Activated CD8-positive, alpha-beta T cell treated with anti-CD3 and anti-CD28 coated beads for 36 hours (primary cell): ENCODE measurements at places on chromosomes 11 and 22. TPM values are rescaled to one million over a fixed set of nuclear protein-coding genes. Genes with fewer than 3 reads are reported as not detected.
A peak's percentile ranks its signal among the peaks of the same experiment; 100 is the strongest.

DNA sequence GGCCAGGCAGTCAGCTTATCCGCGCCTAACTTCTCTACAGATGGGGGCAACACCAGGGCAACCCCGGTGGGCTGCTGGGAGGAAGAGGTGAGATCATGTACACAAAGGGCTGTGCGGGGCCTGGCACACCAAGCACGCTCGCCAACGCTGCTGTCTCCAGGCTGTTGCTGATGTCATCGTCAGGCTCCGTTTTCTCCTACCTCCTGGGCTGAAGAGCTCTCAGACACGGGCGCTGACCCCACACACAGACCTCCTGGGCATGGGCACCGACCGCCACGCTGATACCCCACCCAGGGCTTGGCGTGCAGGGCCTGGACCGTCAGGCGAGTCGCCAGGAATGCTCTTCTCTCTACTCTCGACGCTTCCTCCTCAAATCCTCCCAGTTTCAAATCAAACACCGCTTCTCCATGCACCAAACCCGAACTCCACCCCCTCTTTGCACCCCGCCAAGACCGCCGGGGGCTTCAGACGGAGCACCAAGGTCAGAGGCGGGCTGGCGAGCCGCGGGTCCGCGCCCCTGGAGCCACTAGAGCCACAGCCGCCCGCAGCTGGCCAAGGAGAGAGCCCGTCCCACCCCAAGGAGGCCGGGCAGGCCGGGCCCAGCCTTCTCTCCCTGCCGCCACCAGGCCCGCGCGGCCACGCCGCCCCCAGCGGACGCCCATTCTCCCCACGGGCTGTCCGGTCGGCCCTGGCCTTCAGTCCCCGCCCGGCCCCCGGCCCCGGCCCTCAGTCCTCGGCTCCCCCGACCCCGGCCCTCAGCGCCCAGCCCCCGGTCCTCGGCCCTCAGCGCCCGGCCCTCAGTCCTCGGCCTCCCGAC lies 772 bp downstream of the SBF1 start:
- H3K27me3 ChIP-seq, result no peaks in the 10 kb centered on the region
- peak overlapping the region; percentile 99 for H3K4me3 ChIP-seq
- peak; percentile 85 for DNase-seq
- H3K27ac ChIP-seq, result peak overlapping the region; percentile 95

DNA sequence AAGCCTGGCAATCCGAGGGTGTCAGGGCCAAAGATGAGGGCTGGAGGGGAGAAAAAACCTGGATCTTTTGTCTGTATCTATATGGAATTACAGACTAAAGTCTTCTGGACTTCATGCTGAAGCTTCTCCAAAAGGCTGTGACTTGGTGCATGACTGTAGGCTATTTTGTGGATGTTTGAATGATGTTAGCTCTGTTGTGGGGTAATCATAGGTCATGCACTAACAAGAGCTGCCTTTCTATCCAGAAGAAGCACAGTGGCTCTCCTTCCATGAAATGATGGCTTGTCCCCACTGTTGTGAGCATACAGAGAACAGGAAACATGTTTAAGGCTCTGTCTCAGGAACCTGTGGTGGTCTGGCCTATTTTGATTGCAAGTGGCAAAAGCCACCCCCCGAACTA lies 263.3 kb upstream of the PLET1 start:
- peaks cover 2% of the 10 kb centered on the region for H3K27me3 ChIP-seq
- DNase-seq, result no peak
- no peak overlapping the region for H3K4me3 ChIP-seq
- H3K36me3 ChIP-seq, result no peaks in the 10 kb centered on the region

GRCh38 chr11:118016104-118016503 lies 29.9 kb downstream of the IL10RA start:
- DNase-seq, result no peak
- peaks cover 61% of the 10 kb centered on the region for H3K4me1 ChIP-seq
- H3K27ac ChIP-seq, result peak overlapping the region; percentile 76
- H3K27me3 ChIP-seq, result no peaks in the 10 kb centered on the region
- H3K4me3 ChIP-seq, result no peak overlapping the region

DNA sequence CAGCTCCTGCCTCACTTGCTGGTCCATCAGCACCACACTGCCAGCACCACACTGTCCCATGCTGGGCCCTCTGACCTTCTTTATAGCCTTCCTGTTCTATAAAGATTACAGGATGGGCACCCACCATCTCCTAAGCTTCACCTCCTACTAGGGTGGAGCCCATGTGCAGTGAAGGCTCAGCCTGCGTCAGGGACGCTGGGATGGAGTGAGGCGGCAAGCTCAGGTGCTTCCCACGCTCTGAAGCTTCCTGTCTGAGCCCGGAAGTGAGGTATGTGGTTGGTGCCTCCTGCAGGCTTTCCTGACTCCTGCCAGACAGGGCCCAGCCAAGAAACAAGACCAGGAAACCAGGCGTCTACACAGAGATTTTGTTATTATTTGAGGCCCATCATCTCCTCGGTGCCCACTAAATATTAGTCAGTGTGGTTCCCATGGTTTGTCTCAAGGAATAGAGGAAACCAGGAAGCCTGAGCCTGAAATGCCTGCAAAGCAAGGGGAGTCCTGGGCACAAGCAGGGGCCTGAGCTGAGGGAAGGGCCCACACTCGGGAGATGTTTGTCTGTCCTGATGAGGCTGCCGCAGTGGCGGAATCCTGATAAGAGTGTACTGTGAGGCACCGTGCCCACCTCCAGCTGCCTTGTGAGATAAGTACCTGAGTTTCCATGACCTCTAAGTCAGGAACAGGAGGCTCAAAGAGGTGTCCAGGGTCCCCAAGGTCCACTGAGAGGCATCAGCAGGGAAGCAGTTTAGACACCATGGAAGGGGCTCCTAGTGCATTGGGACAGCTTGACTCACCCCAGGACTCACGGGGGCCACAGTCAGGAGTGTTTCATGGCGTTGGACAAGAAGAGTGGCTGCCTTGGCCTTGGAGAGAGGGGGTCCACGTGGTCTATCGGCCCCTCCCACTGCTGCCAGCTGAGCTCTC lies 22.0 kb downstream of the RSPH14 start:
- no peaks in the 10 kb centered on the region for H3K27me3 ChIP-seq
- peak; percentile 76 for DNase-seq
- peaks cover 11% of the 10 kb centered on the region for H3K4me1 ChIP-seq
- H3K4me3 ChIP-seq, result peak overlapping the region; percentile 22

- H3K4me3 ChIP-seq, result peak overlapping the region; percentile 75
- H3K27me3 ChIP-seq, result no peaks in the 10 kb centered on the region
- peak; percentile 73 for DNase-seq
- peak overlapping the region; percentile 94 for H3K27ac ChIP-seq
- H3K4me1 ChIP-seq, result peaks cover 58% of the 10 kb centered on the region
- peaks cover 43% of the 10 kb centered on the region for H3K36me3 ChIP-seq
Measured at GRCh38 chr11:121482231-121483129, 29.7 kb upstream of the SORL1-AS1 start.

GRCh38 chr22:19767427-19768341 lies 7.1 kb downstream of the TBX1 start:
- no peak for DNase-seq
- peaks cover 50% of the 10 kb centered on the region for H3K27me3 ChIP-seq
- H3K36me3 ChIP-seq, result no peaks in the 10 kb centered on the region

Gene CRYBA4
- not detected for total RNA-seq

- no peak for DNase-seq
- H3K27ac ChIP-seq, result no peak overlapping the region
- no peaks in the 10 kb centered on the region for H3K27me3 ChIP-seq
- peaks cover 12% of the 10 kb centered on the region for H3K4me1 ChIP-seq
Measured at GRCh38 chr22:29997107-29997506, 83.2 kb upstream of the HORMAD2 start.

Gene IRAG1
- total RNA-seq, result not detected

DNA sequence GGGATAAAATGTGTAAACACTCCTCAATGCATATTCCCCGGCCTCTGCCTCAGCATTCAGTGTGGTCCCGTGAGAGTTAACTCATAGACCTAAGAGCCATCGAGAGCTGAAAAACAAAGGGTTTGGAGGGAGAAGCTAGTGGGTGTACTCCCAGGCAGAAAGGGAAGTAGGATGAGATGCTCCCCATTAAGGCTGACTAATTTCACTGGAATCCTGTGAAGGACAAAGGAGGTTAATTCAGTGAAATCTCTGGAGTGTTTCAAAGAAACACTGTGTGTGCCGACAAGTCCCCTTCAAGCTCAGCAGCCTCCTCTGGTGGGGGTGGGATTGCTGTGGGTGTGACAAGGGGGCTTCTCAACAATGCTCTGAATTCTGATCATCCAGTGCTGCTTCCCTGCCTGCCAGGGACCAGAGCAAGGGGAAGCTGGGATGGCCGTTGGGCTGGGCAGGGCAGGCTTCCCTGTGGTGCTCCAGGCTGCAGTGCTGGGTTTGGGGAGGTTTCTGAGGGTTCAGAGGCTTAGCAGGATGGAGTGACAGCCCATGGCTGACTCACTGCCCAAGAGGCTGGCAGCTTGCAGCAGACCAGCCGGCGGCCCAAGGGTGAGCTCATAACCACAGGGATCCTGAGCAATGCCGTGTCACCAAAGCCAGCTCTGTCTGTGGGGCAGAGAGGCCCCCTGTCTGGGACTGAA lies 61.4 kb upstream of the BMAL1 start:
- peak; percentile 50 for DNase-seq
- H3K36me3 ChIP-seq, result no peaks in the 10 kb centered on the region
- H3K4me3 ChIP-seq, result no peak overlapping the region

Gene TYR
- total RNA-seq, result not detected

Gene DTX4
- total RNA-seq, result 0.29 TPM

DNA sequence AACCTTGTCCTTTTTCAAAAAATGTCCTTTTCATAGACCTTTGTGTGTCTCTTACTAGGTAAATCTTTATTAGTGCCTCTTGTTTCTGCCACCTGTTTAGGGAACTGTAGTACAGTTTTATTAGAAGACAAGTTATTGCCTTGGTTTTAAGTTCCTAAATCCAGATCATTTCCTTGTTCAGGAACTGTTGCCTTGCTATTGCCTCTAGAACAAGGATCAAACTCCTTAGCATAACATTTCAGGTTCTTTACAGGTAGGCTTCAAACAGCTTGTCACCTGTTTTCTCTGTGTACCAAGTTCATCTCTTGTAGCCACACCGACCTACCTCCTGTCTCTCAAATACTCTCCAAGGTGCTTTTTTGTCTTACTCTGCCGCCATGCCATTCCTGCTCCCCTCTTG lies 75.2 kb downstream of the MTMR3 start:
- DNase-seq, result no peak
- no peaks in the 10 kb centered on the region for H3K36me3 ChIP-seq
- H3K4me3 ChIP-seq, result no peak overlapping the region
- H3K4me1 ChIP-seq, result peaks cover 12% of the 10 kb centered on the region

DNA sequence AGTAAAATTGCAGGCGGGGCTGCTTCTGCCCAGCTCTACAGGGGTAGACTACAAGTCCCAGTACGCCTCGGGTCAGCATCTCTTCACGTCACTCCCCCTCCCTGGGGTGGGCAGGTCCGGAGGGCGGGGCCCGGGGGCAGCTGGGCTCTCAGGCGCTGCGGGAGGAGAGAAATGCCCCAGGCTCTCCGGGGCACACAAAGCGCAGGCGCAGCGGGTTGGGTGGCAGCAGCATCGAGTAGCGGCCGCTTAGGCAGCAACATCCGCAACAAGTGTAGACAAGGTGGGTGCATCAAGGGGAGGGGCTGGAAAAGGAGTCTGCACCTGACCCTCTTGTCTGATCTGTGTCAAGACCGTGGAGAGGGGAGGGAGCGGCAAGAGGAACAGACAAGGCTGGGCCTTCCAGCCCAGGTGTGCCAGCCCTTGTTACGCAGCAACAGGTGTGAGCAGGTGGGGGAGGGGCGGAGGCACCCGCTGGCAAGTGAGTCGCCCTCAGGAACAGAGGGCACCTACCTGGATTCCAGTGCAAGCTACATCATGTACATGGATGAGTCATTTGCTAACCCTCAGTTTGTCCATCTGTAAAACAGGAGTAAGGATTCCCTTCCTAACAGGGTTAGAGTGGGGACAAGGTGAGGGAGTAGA lies 1.2 kb downstream of the PLEKHB1 start:
- peaks cover 12% of the 10 kb centered on the region for H3K4me1 ChIP-seq
- H3K27ac ChIP-seq, result peak overlapping the region; percentile 68
- peak; percentile 97 for DNase-seq

Gene CHRDL2
- not detected for total RNA-seq
